ENCODE measurements at places on chromosomes 16 and 17.

- peak; percentile 71 for DNase-seq
Observed at GRCh38 chr17:30520436-30520835, 43.2 kb downstream of the GOSR1 start.

- DNase-seq, result peak; percentile 48
Observed at GRCh38 chr16:8572919-8573724, 17.2 kb downstream of the TMEM114 start.

DNA sequence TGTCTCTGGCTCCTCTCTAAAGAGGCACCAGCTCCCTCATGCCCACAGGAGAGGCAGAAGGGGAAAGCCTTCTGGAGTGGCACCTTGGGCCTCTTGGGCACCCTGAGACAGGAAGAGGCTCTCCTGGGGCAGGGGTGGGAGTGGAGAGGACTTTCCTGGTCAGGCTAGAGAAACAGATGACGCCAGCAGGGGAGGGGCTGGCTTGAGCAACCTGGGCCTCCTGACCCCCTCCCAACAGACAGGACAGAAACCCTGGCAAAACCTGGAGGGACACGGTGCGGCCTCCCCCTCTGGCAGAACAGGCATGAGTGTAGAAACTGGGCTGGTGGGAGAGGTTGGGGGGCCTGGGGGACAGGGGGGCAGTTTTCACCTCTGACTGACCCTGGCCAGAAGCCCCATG is 6.1 kb downstream of the SMIM5 start:
- DNase-seq, result no peak

DNA sequence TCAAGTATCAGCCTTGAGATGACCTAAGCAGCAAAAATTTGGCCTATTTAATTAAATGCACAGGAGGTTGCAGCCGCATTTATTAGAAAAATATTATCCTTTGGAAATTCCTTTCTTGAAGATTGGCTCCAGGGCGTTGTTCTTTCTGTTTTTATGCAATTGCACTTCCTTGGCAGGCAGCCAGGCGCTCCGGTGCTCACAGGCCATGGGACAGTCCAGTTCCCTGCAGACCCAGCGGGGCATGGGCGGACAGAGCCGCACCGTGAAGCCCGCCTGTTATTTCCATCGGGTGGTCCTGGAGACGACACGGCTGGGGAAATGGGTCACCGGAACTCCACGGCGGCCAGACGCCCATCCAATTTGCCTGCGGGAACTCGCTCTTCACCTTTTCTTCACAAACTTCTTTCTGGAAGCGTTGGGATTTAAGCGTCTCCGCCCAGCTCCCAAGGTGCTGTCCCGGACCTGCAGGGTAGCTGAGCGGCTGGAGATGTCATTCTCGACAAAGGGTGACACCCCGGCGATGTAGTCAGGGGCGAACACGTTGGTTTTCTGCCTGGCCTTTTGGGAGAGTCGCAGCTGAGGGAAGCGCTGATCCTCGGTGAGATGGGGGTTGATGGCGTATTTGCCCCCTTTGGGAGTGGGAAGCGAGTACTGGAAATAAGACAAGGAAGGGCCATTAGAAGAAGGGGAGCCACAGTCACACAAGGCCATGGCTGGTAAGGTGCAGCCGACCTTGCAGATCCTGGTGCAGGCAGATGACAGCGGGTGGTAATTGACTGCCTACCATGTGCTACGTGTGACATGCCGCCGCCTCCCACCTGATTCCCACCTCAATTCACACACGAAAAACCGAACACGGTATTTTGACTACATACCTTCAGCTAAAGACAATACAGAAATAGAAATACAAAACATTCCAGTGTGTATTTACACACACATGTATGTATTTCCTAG is 12.5 kb downstream of the NOB1 start:
- peak; percentile 40 for DNase-seq

DNA sequence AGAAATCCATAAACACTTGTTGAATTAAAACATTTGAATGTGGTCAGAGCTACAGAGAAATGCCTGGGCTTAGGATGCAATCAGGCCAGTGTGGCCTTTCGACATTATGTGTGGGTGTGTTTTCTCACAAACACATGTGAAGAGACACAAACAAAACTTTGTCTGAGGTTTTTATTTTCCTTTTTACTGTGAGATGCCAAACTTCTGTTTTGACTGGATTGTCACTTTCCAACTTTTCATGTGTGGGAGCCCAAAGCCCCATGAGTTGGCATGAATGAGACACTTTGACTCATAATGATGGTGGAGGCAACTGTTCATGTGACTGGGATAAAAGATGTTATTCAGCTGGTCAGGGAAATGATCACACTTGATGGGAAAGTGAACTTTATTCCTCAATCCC is 71.9 kb upstream of the GAS7 start:
- no peak for DNase-seq

- no peak for DNase-seq
Observed at GRCh38 chr17:73743518-73744201, 99.4 kb upstream of the SDK2 start.

GRCh38 chr16:84654238-84654637 is 5.9 kb downstream of the KLHL36 start:
- DNase-seq, result no peak

GRCh38 chr16:23223368-23223767 is 40.8 kb downstream of the SCNN1G start:
- no peak for DNase-seq

- peak; percentile 79 for DNase-seq
Observed at GRCh38 chr17:15941781-15942180, 3.1 kb upstream of the ADORA2B start.

- DNase-seq, result peak; percentile 33
Observed at GRCh38 chr16:19135896-19136438, 22.2 kb downstream of the ITPRIPL2 start.

GRCh38 chr16:81600275-81600674 is 155.7 kb downstream of the CMIP start:
- DNase-seq, result peak; percentile 86

DNA sequence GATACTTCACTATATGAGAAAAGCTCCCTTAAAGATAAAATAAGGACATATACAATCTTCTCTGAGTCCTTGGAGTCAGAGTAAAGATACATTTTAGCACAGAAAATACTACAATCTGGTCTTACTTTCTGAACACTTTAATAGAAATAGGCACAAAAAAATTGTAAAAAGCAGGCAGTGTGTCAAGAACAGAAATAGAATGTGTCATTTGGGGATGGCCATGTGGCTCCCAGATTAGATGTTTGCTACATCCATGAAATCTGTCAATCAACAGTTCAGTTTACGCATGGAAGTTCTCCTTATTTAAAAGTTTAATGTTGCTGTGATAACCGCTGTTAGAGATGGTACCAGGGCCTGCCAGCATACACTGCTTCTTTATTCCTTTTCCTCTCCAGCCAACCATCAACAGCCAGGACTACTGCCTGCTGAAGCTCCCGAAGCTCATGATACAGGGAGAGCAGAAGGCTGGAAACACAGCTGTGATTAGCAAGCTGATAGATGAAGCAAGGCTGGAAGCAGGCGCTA is 278.5 kb downstream of the CEP112 start:
- DNase-seq, result no peak

DNA sequence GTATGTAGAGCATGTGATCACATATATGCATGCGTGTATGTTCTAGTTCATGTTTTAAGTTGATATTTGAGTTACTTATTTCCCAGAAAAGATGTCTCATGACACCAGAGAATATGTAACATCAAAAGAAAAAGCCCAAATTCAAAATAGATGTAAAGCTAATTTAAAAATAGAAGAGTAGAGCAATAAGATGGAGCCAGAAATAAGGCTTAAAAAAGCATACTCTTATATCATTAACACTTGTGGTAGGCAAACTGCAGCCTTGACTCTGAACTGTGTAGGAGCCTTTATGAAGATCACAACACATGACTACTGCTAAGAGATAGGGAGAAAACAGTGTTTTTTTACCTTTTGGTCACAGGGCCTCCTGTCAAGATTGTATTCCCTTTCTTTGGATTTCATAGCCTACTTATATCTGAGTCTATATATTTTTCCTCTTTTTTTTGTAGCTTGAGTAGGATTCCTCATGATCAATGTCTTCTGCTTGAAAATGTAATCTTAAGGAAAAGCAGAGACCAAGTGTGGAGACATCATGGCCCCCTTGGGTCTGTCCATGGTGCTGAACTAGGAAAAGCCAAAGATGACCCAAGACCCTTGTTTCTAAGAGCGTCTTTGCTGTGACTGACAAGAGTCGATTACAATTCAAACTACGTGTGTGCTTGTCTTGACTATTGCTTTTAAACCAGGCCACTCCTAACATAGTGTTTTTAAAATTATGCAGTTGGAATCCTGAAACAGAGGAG is 390.4 kb downstream of the SHISA9 start:
- DNase-seq, result no peak

DNA sequence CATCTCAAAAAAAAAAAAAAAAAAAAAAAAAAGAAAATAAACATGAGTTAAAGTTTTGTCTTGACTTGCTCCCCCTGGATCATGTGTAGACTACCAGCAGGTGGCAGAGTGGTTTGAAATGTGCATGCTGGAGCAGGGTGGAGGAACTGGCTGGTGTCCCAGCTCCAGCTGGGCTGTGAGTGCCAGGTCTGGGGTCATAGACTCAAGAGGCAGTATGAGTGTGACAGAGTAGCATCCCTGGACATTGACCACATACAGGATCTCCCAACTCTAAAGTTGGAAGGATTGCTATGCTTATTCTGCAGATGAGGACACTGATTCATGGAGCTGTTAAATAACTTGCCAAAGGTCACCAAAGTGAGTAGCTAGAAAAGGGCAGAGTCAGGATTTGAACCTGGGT is 198.0 kb upstream of the MPHOSPH6 start:
- DNase-seq, result peak; percentile 42

DNA sequence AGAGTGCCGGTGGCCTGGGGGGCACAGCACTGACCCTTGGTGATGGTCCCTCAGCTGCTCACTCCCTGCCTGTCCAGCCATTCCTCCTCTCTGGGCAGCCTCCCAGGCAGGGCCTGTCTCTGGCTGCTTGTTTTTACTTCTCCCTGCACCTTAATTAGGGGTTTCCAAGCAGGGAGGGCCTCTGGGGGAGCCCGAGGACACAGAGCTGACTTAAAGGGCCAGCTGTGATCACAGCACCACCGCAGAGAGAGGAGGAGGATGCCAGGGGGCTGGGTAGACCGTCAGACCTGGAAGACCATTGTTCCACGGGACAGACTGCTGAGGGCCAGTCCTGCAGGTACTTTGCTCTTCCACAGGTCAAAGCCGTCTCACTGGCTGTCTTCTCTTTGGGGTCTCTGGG is 1.2 kb upstream of the DPH1 start:
- DNase-seq, result no peak

DNA sequence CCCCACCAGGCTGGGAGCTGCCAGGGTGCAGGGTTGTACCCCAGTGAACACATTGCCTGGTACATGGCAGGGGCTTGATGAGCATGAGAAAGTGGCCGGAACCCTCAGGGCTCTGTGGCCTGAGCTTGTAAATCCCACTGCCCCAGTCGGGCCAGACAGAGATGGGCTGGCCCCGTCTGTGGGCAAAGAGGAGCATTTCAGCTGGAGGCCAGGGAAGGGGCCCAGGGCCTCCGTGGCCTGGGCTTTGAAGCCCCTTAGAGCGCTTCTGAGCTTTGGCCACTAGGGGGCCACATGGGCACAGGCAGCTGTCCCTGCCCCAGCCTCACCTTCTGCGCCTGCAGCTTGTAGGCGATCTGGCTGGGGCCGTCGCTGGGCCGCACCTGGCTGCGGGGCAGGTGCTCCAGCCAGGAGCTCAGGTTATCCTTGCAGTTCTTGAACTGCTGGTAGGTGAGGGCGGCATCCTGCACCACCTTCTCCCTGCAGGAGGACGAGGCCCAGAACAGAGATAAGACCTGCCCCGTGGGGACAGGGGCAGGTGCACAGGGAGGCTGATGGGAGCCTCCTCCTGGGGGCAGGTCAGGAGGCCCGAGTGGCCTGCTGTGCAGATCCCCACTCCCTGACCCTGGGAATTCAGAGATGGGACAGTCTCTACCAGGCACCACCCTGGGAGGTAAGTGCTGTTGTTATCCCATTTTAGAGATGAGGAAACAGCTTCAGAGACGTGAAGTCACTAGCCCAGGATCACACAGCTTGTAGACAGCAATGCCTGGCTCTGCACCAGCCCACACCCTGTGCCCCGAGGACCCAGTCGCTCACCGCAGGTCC is 12.8 kb downstream of the EVPL start:
- DNase-seq, result peak; percentile 84

GRCh38 chr17:79815836-79816461 is 19.1 kb upstream of the CBX8 start:
- no peak for DNase-seq

Measured in ELR (cell line).